ENCODE measurements at places on chromosomes 3 and 15.

GRCh38 chr15:101266034-101266433 lies 11.3 kb downstream of the SELENOS start:
- DNase-seq = no peak

GRCh38 chr3:161310649-161311423 lies 60.5 kb downstream of the SPTSSB start:
- DNase-seq = peak; percentile 12

DNA sequence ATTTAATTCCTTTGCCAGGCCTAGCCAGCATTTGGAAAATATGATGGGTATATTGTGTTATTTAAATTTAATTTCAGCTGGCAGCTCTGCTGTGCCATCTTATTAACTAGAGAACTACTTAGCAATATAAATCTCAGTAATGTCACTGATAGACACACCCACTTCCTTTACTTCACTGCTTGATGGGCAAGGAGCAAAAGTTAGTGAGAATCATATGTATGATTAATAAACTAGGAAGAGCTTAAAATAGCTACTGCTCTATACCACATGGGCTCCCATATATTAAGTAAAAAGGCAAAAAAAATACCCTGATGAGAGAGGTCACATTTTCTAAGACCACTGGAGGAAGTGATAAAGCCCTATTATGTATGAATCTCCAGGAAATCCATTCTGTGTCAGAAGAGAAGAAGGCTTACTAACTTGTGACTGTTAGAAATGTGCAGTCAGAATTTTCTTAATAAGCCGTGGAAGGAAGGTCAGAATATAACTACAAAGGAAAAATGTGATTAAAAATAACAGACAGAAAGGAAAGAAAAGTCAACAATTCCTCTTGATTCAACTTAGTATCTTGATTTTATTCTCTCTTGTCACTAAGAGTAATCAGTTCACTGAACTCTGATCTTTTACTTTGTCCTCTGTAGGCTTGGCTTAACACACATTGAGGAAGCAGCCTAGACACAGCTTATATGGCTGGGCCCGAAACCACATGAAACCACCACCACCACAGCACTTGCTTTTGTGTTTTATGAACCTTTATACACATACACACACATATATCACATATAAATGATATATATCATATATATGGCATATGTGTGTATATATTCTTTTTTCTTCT lies 1233.9 kb upstream of the ALCAM start:
- no peak for DNase-seq

- no peak for DNase-seq
Measured at GRCh38 chr3:128485282-128486204, 7.5 kb downstream of the GATA2 start.

GRCh38 chr15:37220949-37221670 lies 120.8 kb upstream of the MEIS2 start:
- no peak for DNase-seq

All from stimulated activated CD4-positive, alpha-beta T cell treated with anti-CD3 and anti-CD28 coated beads, Interleukin-4, amount 100 ng/mL, for 48 hours (primary cell).